ENCODE measurements at places on chromosomes 1 and 21.

DNA sequence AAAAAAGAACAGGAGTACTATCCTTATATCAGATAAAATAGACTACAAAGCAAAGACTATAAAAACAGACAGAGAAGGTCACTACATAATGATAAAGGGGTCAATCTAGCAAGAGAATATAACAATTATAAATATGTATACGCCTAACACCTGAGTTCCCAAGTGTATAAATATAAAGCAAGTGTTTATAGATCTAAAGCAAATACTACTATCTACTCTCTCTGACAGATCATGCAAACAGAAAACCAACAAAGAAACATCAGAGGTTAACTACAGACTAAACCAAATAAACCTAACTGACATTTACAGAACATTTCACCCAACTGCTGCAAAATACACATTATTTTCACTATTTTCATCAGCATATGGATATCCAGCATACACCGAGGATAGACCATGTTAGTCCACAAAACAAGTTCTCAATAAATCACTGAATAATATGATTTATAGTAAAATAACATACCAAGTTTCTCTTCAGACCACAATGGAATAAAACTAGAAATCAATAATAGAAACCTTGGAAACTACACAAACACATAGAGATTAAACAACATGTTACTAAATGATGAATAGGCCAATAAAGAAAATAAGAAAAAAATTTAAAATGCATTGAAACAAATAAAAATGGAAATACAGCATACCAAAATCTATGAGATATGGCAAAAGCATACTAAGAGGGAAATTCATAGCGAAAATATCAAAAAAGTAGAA lies 22.7 kb downstream of the UCHL5 start:
- DNase-seq, result no peak

GRCh38 chr1:11571906-11572616 lies 82.2 kb downstream of the FBXO2 start:
- no peak for DNase-seq

DNA sequence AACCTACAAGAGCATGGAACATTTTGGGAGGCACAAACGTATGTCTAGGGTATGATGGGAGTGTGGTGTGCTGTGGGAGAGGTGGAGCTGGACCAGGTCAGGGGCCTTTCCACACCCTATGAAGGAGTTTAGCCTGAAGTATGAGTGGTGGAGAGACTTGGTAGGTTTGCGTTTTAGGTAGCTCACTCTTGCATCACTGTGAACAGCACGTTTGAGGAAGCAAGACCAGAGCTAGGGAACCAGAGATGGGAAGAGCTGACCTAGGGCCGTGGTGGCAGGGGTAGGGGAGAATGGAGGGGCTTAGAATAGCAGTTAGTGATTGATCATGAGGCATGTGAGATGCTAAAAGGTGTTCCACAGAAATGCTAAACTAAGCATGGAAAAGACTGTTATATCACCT lies 25.1 kb upstream of the ZFP69B start:
- DNase-seq, result no peak

DNA sequence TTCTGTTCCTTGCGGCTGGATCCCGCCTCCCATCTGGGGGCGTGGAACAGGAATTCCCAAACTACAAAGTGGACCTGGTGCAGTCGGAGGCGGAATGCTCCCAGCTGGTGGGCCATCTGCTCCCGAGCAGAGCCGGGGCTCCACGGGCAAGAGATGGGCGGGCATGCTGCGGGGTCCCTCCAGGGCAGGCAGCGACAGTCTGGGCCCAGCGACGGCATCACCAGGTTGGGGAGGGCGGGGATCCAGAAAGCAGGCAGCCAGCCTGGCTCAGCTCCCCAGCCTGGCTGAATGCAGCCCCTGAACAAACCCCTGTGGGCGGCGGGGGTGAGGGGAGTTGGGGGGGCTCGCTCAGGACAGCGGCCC lies 3.6 kb downstream of the MEGF6 start:
- DNase-seq, result no peak

DNA sequence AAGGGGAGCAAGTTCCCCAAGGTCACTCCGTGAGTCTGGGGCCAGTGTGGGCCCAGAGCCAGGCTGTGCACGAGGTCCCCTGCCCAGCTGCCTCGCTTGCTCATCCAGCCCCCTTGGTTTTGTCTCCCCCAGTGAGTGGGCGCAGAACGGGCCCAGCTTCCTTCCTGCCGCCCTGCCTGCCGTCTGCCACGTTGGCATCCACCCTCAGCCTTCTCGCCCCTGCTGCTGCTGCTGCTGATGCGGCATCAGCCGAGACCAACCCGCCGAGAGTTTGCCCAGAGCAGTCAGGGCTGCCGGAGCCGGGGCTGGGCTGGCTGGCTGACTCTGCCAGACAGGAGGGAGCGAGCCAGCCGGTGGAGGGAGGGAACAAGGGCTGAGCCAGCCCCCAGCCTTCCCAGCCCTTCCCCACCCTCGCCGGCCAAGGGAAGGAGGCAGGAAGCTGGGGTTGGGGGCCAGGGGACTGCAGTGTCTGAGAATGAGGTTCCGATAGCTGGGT lies 31.4 kb upstream of the WASF2 start:
- no peak for DNase-seq

- DNase-seq, result peak; percentile 89
These were observed at the start of gene DESI2 for GRCh38 chr1:244652623-244653438. Gene DESI2 (plus strand): TSS chr1:244653126. CDS start chr1:244653314, 188 bp downstream.

DNA sequence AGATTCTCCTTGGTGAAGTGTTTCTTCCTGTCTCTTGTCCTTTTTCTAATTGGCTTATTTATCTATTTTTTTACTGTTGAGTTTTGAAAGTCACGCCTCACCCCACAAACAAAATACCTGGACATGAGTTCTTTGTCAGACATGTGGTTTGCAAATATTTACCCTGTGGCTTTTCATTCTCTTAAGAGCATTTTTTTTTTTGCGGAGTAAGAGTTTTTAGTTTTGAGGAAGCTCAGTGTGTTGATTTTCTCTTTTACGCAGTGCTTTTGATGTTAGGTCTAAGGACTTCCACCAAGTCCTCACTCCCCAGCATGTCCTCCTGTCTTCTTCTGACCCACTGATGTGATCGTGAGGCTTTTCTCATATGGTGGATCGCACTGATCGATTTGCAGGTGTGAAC lies 7.6 kb downstream of the DFFB start:
- no peak for DNase-seq

GRCh38 chr1:231748760-231749415 lies 122.3 kb downstream of the DISC1 start:
- DNase-seq, result no peak

- DNase-seq, result no peak
These were observed 1438.4 kb upstream of the B3GALT2 start for GRCh38 chr1:194624833-194625232.

DNA sequence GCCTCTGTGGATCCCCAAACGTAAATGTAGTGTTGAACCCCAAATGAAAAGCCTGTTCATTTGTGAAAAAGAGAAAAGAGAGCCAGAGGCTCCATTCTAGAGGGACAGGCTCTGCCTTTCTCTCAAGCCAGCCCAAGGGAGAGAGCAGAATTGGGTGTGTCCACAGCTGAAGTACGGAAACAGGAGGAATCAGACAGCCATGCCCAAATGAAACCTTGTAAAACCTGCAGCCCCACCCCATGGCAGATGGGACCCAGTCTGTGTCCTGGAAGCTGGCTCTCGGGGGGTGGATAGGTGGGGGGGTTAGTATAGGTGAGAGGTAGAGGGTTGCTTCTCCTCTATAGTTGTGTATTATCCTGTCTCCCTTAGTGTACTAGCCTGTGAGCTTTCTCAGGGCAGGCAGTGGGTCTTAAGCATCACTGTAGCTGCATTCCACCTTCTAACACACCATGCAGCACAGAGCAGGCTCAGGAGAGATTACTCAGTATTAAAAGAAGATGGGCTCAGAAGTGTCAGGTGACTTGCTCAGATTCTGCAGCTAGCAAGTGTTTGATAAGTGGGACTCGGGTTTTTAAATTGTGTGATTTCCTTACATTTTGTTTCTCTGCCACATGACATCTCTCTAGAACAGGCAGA lies 67.4 kb upstream of the SIPA1L2 start:
- DNase-seq, result no peak

DNA sequence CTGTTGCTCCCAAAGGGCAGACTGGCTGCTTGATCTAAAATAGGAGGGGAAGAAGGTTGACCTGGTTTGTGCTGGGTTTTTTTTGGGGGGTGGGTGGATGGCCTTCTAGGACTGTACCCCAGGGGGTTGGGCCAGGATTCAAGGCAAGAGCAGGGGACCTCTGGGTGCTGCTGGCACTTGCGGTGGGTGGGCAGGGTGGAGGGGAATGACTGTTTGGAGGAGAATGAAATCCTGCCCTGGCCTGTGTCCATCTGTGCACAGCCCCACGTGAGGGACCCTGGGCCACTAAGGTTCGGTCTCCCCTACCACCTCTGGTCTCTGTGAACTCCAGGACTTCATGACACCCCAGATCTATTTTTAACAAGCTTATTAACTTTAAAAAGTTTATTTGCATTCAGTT lies 414.2 kb downstream of the PTPRU start:
- no peak for DNase-seq

DNA sequence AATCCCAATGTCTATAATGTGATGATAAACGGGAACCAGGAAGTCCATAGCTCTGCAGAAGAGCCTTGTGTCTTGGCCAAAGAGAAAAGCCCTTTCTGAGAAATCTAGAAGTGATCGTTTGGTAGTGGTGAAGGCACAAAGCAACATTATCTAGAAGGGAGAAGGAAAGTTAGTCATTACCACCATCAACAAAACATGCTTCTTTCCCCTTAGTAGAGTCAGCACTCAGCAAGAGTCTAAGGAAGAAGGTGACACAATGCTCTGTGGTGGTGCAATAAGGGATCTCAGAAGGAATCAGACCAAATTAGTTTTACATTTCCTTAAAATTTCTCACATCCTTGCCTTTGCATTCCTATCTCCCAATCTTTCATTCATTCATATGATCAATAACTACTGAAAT lies 134.4 kb upstream of the PRDX6 start:
- no peak for DNase-seq

DNA sequence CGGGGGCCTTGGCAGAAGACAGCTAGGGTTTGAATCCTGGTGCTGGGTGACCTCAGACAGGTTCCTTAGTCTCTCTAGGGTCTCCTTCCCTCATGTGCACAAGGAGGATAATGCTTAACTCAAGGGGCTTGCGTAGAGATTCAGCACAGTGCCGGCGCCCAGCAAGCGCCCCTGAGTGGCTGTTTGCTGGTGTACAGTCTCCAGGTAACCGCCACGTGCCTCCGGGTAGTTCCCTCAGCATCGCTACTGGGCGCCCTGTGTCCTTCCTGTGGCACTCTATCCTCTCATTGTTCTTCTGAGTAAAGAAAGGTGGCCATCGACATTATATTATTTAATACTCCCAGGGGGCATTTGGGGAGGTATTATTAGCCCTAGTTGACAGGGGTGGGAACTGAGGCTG lies 80.9 kb downstream of the NENF start:
- DNase-seq, result no peak

DNA sequence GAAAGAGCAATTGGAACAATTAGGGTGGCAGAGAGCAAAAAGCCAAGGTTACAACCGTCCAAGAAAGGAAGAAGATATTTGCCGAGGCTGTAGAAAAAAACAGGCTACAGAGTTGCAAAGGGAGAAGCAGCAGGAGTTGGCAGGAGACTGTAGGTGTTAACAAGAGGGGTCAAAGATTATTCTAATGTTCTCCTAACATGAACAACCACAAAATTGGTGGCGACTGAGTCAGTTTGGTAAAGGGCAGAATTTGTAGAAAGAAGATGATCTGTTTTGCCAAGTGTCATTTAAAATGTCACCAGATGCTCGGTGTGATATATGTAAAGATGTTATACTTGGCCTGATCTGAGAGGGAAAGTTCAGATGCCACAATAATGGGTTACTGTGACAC lies 401 bp upstream of the PRUNE1 start:
- DNase-seq, result no peak

GRCh38 chr1:237953238-237953637 lies 62.5 kb upstream of the ZP4 start:
- DNase-seq, result no peak

DNA sequence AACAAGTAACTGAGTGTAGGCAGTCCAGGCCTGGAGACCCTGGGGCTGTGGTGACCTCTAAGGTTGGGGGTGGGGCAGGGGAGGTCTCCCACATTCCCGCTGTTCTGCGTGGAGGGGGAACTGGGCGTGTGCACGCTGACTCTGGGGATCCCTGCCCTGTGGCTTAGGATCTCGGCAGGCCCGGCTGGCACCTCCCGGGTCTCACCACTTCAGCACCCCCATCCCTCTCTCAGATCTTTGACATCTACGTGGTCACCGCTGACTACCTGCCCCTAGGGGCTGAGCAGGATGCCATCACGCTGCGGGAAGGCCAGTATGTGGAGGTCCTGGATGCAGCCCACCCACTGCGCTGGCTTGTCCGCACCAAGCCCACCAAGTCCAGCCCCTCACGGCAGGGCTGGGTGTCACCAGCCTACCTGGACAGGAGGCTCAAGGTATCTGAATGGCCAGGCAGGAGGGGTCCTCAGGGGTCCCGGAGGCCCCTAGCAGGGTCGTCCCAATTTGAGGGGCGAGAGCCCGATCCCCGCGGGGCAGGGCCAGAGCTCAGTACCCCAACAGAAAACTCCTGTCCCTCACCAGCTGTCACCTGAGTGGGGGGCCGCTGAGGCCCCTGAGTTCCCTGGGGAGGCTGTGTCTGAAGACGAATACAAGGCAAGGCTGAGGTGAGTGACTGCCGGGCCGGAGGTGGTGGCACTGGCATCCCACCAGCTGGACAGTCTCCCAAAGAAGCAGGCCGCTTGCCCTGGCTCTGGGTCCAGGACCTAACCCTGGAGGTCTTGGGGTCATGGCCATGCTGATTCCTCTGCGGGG lies 68.7 kb downstream of the TRIM11 start:
- no peak for DNase-seq

GRCh38 chr1:68141071-68142021 lies 90.9 kb upstream of the DIRAS3 start:
- DNase-seq, result no peak

DNA sequence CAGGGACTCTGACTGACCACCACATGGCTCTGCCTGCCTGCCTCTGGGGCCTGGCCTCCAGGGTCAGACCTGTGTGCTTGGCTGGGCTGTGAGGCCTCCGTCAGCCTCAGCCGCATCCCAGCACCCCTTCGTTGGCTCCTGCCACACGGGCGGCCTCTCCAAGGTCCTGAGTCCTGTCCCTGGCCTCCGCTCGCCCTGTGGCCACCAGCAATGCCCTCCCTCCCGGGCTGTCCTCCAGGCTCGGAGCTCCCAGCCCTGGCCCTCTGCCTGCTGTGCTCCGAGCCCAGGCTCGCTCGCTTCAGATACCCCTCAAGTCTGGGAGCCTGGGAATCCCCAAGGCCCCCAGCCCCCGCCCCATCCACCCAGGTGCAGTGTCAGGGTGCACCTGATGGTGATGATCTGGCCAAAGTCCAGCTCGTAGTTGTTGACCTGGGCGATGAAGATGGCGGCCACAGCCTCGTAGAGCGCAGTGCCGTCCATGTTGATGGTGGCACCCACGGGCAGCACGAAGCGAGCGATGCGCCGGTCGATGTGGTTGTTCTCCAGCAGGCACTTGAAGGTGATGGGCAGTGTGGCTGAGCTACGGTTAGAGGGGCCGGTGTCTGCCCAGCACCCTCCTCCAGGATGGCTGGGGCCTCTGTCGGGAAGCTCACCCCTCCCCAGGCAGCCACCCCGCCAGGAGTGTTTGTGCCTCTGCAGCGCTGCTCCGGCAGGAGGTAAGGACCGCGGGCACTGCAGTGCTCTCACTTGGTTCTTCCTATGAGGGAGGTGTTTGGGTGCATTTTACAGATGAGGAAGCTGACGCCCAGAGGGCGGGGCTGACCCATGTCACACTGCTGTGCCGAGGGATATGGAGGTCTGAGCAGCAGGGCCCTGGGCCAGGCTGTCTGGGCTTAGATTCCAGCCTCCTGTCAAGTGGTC lies 28.5 kb downstream of the PODN start:
- DNase-seq, result no peak

Measured in glomerular endothelial cell (primary cell).